ENCODE measurements at places on chromosomes 11 and 22.

GRCh38 chr11:94650756-94651155 lies 83.6 kb downstream of the PIWIL4 start:
- DNase-seq, result peak; percentile 77
- peaks cover 19% of the 10 kb centered on the region for H3K4me1 ChIP-seq
- H3K27ac ChIP-seq, result peak overlapping the region; percentile 76
- peak overlapping the region; percentile 56 for H3K4me3 ChIP-seq

DNA sequence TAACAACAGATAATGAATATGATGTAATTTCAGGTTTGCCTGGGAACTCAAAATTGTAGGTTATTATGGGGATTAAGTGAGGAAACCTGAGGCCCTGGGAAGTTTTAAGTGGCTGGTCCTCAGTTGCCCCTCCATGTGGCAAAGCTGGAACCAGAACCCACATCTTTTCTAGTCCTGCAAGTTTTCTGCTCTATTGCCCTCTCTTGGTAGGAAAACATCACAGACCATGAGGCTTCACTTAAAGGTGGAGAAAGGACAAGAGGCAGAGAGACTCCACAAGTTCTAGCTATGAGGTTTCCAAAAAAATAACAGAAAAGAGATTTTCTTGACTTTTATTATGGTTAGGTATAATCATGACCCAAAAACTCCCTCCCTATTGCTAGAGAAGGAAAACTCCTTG lies 115.5 kb upstream of the DDI1 start:
- no peak overlapping the region for H3K27ac ChIP-seq
- H3K4me3 ChIP-seq, result no peak overlapping the region
- H3K36me3 ChIP-seq, result no peaks in the 10 kb centered on the region
- DNase-seq, result no peak
- no peaks in the 10 kb centered on the region for H3K27me3 ChIP-seq
- H3K4me1 ChIP-seq, result peaks cover 34% of the 10 kb centered on the region

DNA sequence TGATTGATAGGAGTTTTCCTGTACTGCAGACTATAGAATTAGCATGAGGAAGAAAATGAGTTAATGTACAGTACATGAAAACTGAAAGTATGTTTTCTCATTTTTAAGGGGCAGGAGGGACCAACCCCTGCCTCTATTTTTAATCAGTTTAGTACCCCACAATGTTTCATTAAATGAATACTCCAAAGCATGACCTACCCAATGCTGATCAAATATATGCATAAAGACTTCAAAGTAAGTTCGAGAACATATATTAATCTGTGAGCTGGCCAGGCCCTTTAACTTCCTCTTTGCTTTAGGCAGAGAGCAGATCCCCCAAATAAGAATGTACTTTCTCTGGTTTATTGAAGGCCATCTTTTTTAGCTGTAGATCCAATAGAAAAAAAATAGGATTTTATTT lies 161.0 kb downstream of the FCHSD2 start:
- H3K4me1 ChIP-seq, result peaks cover 7% of the 10 kb centered on the region
- H3K27ac ChIP-seq, result no peak overlapping the region
- DNase-seq, result no peak
- H3K27me3 ChIP-seq, result no peaks in the 10 kb centered on the region
- H3K36me3 ChIP-seq, result peaks cover 40% of the 10 kb centered on the region

GRCh38 chr22:19097518-19097917 lies 24.7 kb downstream of the DGCR2 start:
- peaks cover 15% of the 10 kb centered on the region for H3K4me1 ChIP-seq
- DNase-seq, result no peak
- H3K4me3 ChIP-seq, result no peak overlapping the region
- no peaks in the 10 kb centered on the region for H3K36me3 ChIP-seq

- no peaks in the 10 kb centered on the region for H3K4me1 ChIP-seq
- H3K4me3 ChIP-seq, result no peak overlapping the region
- no peaks in the 10 kb centered on the region for H3K27me3 ChIP-seq
- no peak for DNase-seq
Measured at GRCh38 chr11:26556582-26556981, 15.5 kb downstream of the MUC15 start.

- no peak overlapping the region for H3K27ac ChIP-seq
- H3K27me3 ChIP-seq, result peaks cover 1% of the 10 kb centered on the region
- H3K4me3 ChIP-seq, result no peak overlapping the region
- peaks cover 25% of the 10 kb centered on the region for H3K36me3 ChIP-seq
- peaks cover 33% of the 10 kb centered on the region for H3K4me1 ChIP-seq
Measured at GRCh38 chr11:43819926-43820325, 60.7 kb upstream of the ALKBH3 start.

- H3K27ac ChIP-seq, result no peak overlapping the region
- peaks cover 2% of the 10 kb centered on the region for H3K27me3 ChIP-seq
- peak; percentile 49 for DNase-seq
- no peak overlapping the region for H3K4me3 ChIP-seq
Measured at GRCh38 chr11:128323381-128323780, 264.0 kb downstream of the ETS1 start.

- no peak overlapping the region for H3K4me3 ChIP-seq
- DNase-seq, result no peak
- no peaks in the 10 kb centered on the region for H3K36me3 ChIP-seq
- H3K4me1 ChIP-seq, result peaks cover 25% of the 10 kb centered on the region
- H3K27me3 ChIP-seq, result no peaks in the 10 kb centered on the region
- no peak overlapping the region for H3K27ac ChIP-seq
Measured at GRCh38 chr22:28282405-28283067, 363.5 kb upstream of the PITPNB start.

- H3K4me3 ChIP-seq, result no peak overlapping the region
- no peak for DNase-seq
- H3K36me3 ChIP-seq, result no peaks in the 10 kb centered on the region
- H3K4me1 ChIP-seq, result no peaks in the 10 kb centered on the region
- no peaks in the 10 kb centered on the region for H3K27me3 ChIP-seq
Measured at GRCh38 chr11:115656669-115657068, 152.5 kb upstream of the CADM1 start.

- H3K27ac ChIP-seq, result no peak overlapping the region
- H3K4me1 ChIP-seq, result no peaks in the 10 kb centered on the region
- peaks cover 25% of the 10 kb centered on the region for H3K27me3 ChIP-seq
Measured at GRCh38 chr11:17735818-17736578, 1.4 kb downstream of the KCNC1 start.

DNA sequence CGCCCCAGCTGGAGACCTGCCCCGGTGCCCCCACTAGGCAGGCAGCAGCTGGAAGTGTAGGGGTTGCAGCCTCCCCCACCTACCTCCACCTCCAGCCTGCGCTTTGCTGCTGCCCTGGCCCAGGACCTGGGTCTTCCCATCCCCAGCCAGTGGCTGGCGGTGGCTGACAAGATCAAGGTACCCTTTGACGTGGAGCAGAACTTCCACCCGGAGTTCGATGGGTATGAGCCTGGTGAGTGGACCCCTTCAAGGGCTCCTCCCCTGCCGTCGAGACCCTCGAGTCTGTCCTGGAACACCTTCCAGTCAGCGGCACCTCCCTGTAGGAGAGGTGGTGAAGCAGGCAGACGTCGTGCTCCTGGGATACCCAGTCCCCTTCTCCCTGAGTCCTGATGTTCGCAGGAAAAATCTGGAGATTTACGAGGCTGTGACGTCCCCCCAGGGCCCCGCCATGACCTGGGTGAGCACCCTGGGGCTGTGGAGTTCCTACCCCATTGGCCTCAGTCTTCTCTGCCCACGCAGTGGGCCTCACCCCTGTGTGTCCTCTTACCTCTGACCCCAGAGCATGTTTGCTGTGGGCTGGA lies 4.4 kb downstream of the PGGHG start:
- no peaks in the 10 kb centered on the region for H3K27me3 ChIP-seq
- H3K27ac ChIP-seq, result no peak overlapping the region
- no peak overlapping the region for H3K4me3 ChIP-seq
- DNase-seq, result no peak
- H3K4me1 ChIP-seq, result no peaks in the 10 kb centered on the region

GRCh38 chr11:74642912-74643311 lies 50.5 kb downstream of the POLD3 start:
- no peak overlapping the region for H3K27ac ChIP-seq
- peaks cover 16% of the 10 kb centered on the region for H3K36me3 ChIP-seq
- DNase-seq, result no peak
- no peaks in the 10 kb centered on the region for H3K4me1 ChIP-seq
- H3K4me3 ChIP-seq, result no peak overlapping the region

GRCh38 chr22:38861170-38861876 lies 10.7 kb downstream of the CBX6 start:
- peaks cover 2% of the 10 kb centered on the region for H3K27me3 ChIP-seq
- no peak overlapping the region for H3K27ac ChIP-seq
- peak; percentile 23 for DNase-seq
- no peaks in the 10 kb centered on the region for H3K4me1 ChIP-seq

GRCh38 chr11:19242179-19242932 lies 1.6 kb upstream of the E2F8 start:
- peaks cover 19% of the 10 kb centered on the region for H3K27me3 ChIP-seq
- no peaks in the 10 kb centered on the region for H3K36me3 ChIP-seq
- H3K4me1 ChIP-seq, result peaks cover 25% of the 10 kb centered on the region
- no peak for DNase-seq

- no peak overlapping the region for H3K4me3 ChIP-seq
- H3K27ac ChIP-seq, result no peak overlapping the region
- no peak for DNase-seq
- H3K4me1 ChIP-seq, result no peaks in the 10 kb centered on the region
- H3K36me3 ChIP-seq, result peaks cover 12% of the 10 kb centered on the region
Measured at GRCh38 chr22:22316589-22316988, 72.0 kb downstream of the VPREB1 start.

- H3K4me1 ChIP-seq, result no peaks in the 10 kb centered on the region
- no peaks in the 10 kb centered on the region for H3K36me3 ChIP-seq
- no peak overlapping the region for H3K27ac ChIP-seq
- DNase-seq, result no peak
Measured at GRCh38 chr11:567011-567628, 6.3 kb downstream of the RASSF7 start.

- H3K27me3 ChIP-seq, result peaks cover 3% of the 10 kb centered on the region
- DNase-seq, result no peak
- no peak overlapping the region for H3K27ac ChIP-seq
- no peaks in the 10 kb centered on the region for H3K36me3 ChIP-seq
- H3K4me3 ChIP-seq, result no peak overlapping the region
Measured at GRCh38 chr11:131665344-131665968, 295.0 kb downstream of the NTM start.

DNA sequence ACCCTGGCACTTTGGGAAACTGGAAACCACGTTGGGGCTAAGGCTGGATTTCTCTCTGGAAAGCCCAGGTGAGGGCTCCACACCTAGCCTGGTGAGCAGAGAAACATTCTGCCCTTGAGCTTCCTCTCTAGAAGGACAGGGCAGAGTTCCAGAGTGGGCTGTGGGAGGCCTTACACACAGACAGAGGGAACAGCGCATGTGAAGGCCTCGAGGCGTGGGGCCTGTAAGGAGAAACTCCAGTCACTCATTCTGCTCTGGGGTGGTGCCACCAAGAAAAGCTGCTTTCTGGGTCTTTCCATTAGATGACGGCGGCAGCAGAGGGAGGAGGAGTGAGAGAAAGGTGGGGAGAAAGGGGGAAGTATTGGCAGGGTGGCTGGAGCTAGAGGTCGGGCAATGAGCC lies 183.1 kb downstream of the CHST1 start:
- peaks cover 7% of the 10 kb centered on the region for H3K4me1 ChIP-seq
- peaks cover 70% of the 10 kb centered on the region for H3K27me3 ChIP-seq
- H3K4me3 ChIP-seq, result no peak overlapping the region
- no peak for DNase-seq

- H3K27ac ChIP-seq, result peak overlapping the region; percentile 82
- H3K36me3 ChIP-seq, result peaks cover 5% of the 10 kb centered on the region
- DNase-seq, result peak; percentile 23
- peaks cover 63% of the 10 kb centered on the region for H3K4me1 ChIP-seq
- H3K4me3 ChIP-seq, result peak overlapping the region; percentile 73
- H3K27me3 ChIP-seq, result peaks cover 1% of the 10 kb centered on the region
Measured at GRCh38 chr22:23215294-23216241, 35.3 kb downstream of the BCR start.

DNA sequence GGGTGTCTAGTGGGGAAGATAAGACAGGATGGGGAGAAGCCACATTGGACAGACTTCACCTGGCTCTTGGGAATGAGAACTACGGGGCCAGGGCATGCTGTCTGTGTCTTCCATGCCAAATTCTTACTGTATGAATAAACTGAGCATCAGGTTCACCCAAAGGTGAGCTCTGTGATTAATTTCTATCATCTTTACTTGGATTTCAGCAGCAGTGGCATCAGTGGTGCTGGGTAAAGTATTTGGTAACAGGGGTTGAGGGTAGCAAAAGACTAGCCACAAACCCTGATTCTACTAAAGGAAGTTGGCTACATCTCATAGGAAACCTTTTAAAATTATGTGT lies 38.8 kb downstream of the IRAG1 start:
- H3K27me3 ChIP-seq, result peaks cover 7% of the 10 kb centered on the region
- no peak overlapping the region for H3K4me3 ChIP-seq
- DNase-seq, result no peak
- H3K27ac ChIP-seq, result peak overlapping the region; percentile 97

DNA sequence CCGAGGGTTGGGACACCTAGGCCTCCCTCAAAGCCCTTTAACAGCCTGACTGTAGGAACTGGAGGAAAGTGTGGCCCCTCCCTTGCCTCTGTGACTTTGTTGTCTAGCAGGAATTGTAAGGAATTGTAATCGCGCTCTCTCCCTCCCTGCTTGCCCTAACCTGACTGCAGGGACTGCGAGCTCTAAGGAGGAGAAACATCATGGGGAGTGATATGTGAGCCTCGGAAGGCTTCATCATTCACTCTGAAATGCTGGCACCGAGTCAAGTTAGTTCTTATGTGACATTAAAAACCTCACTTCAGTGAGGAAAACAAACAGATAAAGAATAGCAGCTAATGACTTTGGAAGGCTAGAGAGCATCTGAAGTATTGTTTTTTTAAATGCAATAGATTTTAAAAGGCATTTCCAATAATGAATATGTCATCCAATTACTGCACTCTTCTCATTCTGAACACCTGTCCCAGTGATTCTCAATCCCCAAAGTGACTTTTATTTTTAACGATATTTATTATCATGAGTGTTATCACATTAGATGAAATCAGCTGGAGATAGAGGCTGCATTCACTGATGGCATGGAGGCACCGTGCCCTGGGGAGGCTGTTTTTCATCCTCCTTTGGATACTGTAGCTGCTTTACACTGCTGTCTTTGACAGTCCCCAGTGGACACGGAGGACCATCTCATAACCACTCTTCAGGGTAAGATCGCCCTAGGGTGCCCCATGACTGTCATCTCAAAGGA lies 58.5 kb upstream of the NTM start:
- no peaks in the 10 kb centered on the region for H3K4me1 ChIP-seq
- peaks cover 9% of the 10 kb centered on the region for H3K27me3 ChIP-seq

- H3K4me3 ChIP-seq, result no peak overlapping the region
- no peak overlapping the region for H3K27ac ChIP-seq
- no peaks in the 10 kb centered on the region for H3K36me3 ChIP-seq
Measured at GRCh38 chr22:21650280-21650679, 8.2 kb downstream of the SDF2L1 start.
